Uterus (tissue), 4 donors: ENCODE measurements at places on chromosomes 4 and X. TPM values are rescaled to one million over a fixed set of nuclear protein-coding genes. Genes with fewer than 3 reads are reported as not detected.

Gene CFAP299
- 1.2 TPM for total RNA-seq

Gene EREG
- total RNA-seq = not detected

Gene GRIA3
- not detected for total RNA-seq

Gene LIN54
- total RNA-seq = 47.6 TPM

Gene CFAP99
- 0.46 TPM for total RNA-seq

Gene ANKRD50
- 17.7 TPM for total RNA-seq

Gene STATH
- not detected for total RNA-seq

GRCh38 chr4:37721995-37722638 lies 35.9 kb upstream of the RELL1 start:
- no peak for DNase-seq
- H3K27me3 ChIP-seq = no peaks in the 10 kb centered on the region
- H3K36me3 ChIP-seq = no peaks in the 10 kb centered on the region
- H3K4me1 ChIP-seq = no peaks in the 10 kb centered on the region
- H3K27ac ChIP-seq = no peak overlapping the region

DNA sequence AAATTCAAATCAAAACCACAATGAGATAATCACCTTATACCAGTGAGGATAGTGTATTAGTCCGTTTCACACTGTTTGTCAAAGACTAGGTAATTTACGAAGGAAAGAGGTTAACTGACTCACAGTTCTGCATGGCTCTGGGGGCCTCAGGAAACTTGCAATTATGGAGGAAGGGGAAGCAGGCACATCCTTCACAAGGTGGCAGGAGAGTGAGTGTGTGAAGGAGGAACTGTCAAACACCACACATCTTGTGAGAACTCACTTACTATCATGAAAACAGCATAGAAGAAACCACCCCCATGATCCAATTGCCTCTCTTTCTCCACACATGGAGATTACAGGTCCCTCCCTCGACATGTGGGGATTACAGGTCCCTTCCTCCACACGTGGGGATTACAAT lies 54.7 kb upstream of the TRPC5 start:
- no peak overlapping the region for H3K4me3 ChIP-seq
- no peaks in the 10 kb centered on the region for H3K36me3 ChIP-seq
- no peak overlapping the region for H3K27ac ChIP-seq
- no peak for DNase-seq
- H3K4me1 ChIP-seq = no peaks in the 10 kb centered on the region

GRCh38 chrX:49073601-49074575 lies at the start of gene PRAF2:
PRAF2 (minus strand) TSS chrX:49074002; CDS start chrX:49073987, 15 bp downstream.
- peak within 1 kb of the TSS; percentile 74 for H3K27ac ChIP-seq
- peak; percentile 93 for DNase-seq
- no peaks in the 10 kb centered on the region for H3K27me3 ChIP-seq
- H3K4me3 ChIP-seq = peak within 1 kb of the TSS; percentile 38
- H3K36me3 ChIP-seq = no peaks in the 10 kb centered on the region

GRCh38 chr4:123649645-123650391 lies 253.2 kb downstream of the SPRY1 start:
- H3K36me3 ChIP-seq = no peaks in the 10 kb centered on the region
- H3K27me3 ChIP-seq = no peaks in the 10 kb centered on the region
- H3K27ac ChIP-seq = peak overlapping the region; percentile 69
- H3K4me3 ChIP-seq = no peak overlapping the region

DNA sequence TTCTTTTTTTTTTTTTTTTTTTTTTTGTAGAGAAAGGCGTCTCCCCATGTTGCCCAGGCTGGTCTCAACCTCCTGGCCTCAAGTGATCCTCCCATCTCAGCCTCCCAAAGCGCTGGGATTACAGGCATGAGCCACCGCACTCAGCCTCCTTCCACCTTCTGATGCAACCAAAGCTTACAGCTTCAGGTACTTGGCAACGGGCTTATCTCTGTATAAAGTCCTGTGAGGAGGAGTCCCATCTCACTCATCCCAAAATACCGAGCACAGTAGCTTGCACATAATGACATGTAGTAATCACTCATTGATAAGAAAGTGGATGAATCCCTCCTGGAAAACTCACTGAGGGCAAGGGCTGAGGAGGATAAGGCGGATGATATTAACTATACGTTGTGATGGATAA lies 19.1 kb downstream of the IRF2 start:
- peaks cover 17% of the 10 kb centered on the region for H3K4me1 ChIP-seq
- DNase-seq = no peak
- no peaks in the 10 kb centered on the region for H3K36me3 ChIP-seq
- H3K27me3 ChIP-seq = no peaks in the 10 kb centered on the region
- H3K4me3 ChIP-seq = no peak overlapping the region
- H3K27ac ChIP-seq = no peak overlapping the region

- H3K27ac ChIP-seq = no peak overlapping the region
- H3K4me3 ChIP-seq = no peak overlapping the region
- H3K27me3 ChIP-seq = no peaks in the 10 kb centered on the region
- H3K4me1 ChIP-seq = no peaks in the 10 kb centered on the region
Observed at GRCh38 chr4:89371614-89372013, 64.0 kb upstream of the GPRIN3 start.

DNA sequence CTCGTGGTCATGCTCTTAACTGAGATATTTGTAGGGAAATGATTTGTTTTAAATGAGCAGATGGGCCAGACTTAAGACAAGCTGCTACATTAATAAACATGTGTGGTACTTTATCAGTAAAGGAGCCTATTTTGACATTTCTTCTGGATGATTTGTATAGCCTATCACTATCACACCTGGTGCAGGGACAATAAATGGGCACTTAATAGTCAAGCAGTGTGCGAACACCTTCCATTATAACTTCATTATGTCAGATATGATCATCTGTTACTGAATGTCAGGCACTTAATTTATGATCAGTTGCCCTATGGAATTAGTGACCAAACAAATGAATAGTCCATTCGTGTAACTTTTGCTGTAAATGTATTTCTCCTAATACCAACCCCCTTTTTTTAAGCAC lies 628.8 kb downstream of the ADGRL3 start:
- no peaks in the 10 kb centered on the region for H3K27me3 ChIP-seq
- H3K27ac ChIP-seq = no peak overlapping the region
- no peaks in the 10 kb centered on the region for H3K36me3 ChIP-seq
- no peak for DNase-seq
- no peaks in the 10 kb centered on the region for H3K4me1 ChIP-seq

DNA sequence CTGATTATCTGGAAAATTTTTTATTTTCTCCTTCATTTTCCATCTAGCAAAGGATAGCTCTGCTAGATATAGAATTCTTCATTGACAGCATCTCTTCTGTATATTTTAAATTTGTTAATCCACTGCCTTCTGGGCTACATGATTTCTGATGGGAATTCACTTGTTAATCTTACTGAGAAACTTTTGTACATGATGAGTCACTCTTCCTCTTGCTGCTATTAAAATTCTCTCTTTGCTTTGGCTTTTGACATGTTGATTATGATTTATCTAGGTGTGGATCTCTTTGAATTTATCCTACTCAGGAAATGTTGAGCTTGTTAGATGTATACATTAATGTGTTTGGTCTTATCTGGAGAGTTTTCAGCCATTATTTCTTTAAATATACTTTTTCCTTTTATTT lies 27.5 kb downstream of the OR13H1 start:
- H3K4me3 ChIP-seq = no peak overlapping the region
- no peaks in the 10 kb centered on the region for H3K27me3 ChIP-seq
- H3K27ac ChIP-seq = no peak overlapping the region
- DNase-seq = no peak
- no peaks in the 10 kb centered on the region for H3K4me1 ChIP-seq

DNA sequence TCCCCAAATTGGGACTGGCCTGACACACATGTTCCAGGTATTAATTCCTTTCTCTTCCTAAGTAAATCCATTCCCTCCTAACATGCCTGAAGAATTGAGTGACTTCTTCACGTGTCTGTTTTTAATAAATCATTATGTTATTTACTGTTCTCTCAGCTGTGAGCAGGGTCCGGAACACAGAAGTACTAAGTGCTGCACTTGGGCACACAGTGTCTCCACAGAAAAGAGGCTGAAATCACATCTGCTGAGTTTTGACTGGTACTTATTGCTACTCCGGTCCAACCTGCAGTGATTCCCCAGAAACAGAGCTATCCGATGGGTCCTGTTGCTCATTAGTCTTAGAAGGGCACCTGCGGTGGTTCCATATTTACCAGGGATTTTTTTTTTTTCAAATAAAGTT lies 202.6 kb downstream of the RBM46 start:
- no peaks in the 10 kb centered on the region for H3K27me3 ChIP-seq
- H3K4me3 ChIP-seq = no peak overlapping the region
- H3K36me3 ChIP-seq = no peaks in the 10 kb centered on the region

DNA sequence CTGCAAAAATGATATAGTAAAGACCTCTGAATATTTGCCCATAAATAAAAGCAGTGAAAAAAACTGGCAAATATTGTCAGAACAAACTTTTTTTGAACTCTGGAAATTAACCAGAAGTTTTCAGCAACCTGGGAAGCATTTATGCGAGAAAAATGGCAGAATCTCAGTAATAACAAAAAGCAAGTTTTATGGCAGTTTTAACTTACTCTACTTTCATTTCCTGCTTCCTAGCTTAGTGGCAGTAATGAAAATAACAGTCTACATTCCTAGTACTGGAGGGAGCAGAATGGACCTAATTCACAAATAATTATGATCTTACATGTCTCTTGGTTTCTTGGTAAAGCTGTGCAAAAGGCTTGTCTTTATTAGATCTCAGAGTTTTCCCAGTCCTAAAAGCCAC lies 460.1 kb downstream of the NAF1 start:
- H3K36me3 ChIP-seq = no peaks in the 10 kb centered on the region
- no peak overlapping the region for H3K27ac ChIP-seq
- DNase-seq = no peak
- H3K4me1 ChIP-seq = no peaks in the 10 kb centered on the region

DNA sequence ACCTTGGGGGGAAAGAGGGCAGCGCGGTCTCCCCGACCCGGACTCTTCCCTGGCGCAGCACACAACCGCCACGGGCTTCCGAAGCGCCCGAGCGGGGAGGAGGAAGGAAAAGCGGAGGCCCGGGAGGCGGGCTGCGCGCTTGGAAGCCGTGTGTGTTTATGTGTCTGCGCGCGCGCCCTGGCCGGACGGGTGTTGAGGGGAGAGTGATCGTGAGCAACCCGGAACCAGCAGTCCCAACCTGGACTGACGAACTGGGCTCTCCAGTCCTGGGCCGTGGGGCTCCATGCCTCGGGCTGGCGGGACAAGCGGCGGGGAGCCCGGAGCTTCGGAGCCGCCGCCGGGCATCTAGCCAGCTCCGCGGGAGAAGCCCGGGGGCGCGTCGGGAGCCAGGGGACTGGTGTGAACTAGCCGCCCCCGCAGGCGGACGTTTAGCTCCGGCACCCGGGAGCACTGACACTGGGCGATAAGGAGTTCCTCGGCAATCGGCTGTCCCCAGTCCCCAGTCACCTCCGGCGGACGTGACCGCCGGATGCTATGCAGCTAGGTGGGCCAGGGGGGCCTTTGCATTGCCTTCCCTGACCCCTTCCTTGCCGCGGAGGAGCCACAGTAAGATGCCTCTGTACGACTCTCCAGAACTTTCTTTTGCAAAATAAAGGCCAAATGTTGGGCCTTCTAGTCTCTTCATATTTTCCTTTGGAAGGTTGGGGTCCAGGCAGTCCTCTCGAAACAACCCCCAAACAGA lies 74.8 kb upstream of the BCOR start:
- H3K4me1 ChIP-seq = peaks cover 7% of the 10 kb centered on the region
- no peaks in the 10 kb centered on the region for H3K27me3 ChIP-seq
- no peaks in the 10 kb centered on the region for H3K36me3 ChIP-seq
- peak overlapping the region; percentile 30 for H3K4me3 ChIP-seq
- H3K27ac ChIP-seq = peak overlapping the region; percentile 78
- peak; percentile 61 for DNase-seq

GRCh38 chr4:137359691-137360315 lies 172.5 kb downstream of the PCDH18 start:
- H3K27ac ChIP-seq = peak overlapping the region; percentile 1
- no peaks in the 10 kb centered on the region for H3K27me3 ChIP-seq
- H3K36me3 ChIP-seq = no peaks in the 10 kb centered on the region
- peak; percentile 17 for DNase-seq
- no peak overlapping the region for H3K4me3 ChIP-seq

DNA sequence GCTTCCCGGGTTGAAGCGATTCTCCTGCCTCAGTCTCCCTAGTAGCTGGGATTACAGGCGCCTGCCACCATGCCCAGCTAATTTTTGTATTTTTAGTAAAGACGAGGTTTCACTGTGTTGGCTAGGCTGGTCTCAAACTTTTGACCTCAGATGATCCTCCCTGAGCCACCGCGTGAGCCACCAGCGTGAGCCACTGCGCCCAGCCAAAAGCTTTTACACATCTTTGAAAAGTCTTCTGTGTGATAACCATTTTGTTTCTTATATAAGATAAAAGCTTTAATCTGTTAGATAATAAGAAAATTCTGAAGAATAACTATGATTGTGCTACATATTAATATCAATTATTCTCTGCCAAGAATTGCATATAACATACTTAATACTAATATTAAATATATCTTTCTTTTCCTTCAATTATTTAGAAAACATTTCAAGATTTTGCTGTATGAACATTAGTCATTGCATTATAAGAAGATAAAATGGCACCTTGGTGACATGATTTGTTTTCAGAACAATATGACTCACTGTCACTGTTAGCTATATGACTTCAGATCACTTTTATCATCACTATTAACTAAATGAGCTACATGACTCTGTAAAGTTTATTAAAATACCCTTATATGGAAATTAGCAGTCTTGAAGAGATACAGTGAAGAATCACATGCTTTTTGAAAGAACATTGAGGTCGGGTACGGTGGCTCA lies 33.4 kb downstream of the RUFY3 start:
- no peaks in the 10 kb centered on the region for H3K36me3 ChIP-seq
- no peaks in the 10 kb centered on the region for H3K27me3 ChIP-seq
- H3K27ac ChIP-seq = no peak overlapping the region
- H3K4me1 ChIP-seq = peaks cover 14% of the 10 kb centered on the region
- DNase-seq = no peak
- no peak overlapping the region for H3K4me3 ChIP-seq

- no peaks in the 10 kb centered on the region for H3K27me3 ChIP-seq
- H3K4me3 ChIP-seq = no peak overlapping the region
- no peaks in the 10 kb centered on the region for H3K36me3 ChIP-seq
- H3K4me1 ChIP-seq = no peaks in the 10 kb centered on the region
- no peak for DNase-seq
Observed at GRCh38 chrX:149629730-149630387, 1.7 kb downstream of the TMEM185A start.

- DNase-seq = no peak
- H3K36me3 ChIP-seq = no peaks in the 10 kb centered on the region
- peaks cover 25% of the 10 kb centered on the region for H3K27me3 ChIP-seq
- H3K4me3 ChIP-seq = no peak overlapping the region
Observed at GRCh38 chrX:153209347-153209746, 30.3 kb downstream of the MAGEA1 start.

GRCh38 chrX:124476562-124476961 lies 130.2 kb downstream of the SH2D1A start:
- no peaks in the 10 kb centered on the region for H3K4me1 ChIP-seq
- H3K36me3 ChIP-seq = no peaks in the 10 kb centered on the region
- H3K27ac ChIP-seq = no peak overlapping the region
- H3K4me3 ChIP-seq = no peak overlapping the region

GRCh38 chr4:152193059-152193458 lies 342.8 kb downstream of the FBXW7 start:
- H3K4me1 ChIP-seq = no peaks in the 10 kb centered on the region
- DNase-seq = no peak
- H3K27me3 ChIP-seq = no peaks in the 10 kb centered on the region
- no peak overlapping the region for H3K4me3 ChIP-seq
- no peaks in the 10 kb centered on the region for H3K36me3 ChIP-seq
